Eye (tissue), 1 donor: ENCODE measurements at places on chromosomes 2 and 18.

DNA sequence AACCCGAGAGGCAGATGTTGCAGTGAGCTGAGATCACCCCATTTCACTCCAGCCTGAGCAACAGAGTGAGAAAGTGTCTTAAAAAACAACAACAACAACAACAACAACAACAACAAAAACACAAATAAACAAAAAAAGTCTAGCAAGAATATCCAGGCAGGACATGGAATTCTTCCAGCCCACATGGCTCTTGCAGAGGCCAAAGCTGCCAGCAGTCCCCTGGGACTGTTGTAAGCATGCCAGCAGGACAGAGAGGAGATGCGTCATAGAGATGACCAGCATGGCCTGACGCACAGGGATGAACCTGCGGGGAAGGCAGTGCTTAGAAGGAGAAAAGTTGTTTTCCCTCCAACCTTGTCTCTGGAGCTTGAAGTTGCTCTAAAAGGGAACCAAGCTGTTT lies 182.3 kb upstream of the PGAP1 start:
- peak; percentile 30 for DNase-seq

- no peak for DNase-seq
These were observed 54.8 kb downstream of the CAVIN2 start for GRCh38 chr2:191791953-191792560.

- DNase-seq: peak; percentile 31
These were observed 54.9 kb downstream of the FHOD3 start for GRCh38 chr18:36352384-36352783.

GRCh38 chr2:83686863-83687262 lies 772.2 kb downstream of the SUCLG1 start:
- no peak for DNase-seq

- DNase-seq: peak; percentile 39
These were observed 315.6 kb downstream of the IRS1 start for GRCh38 chr2:226483745-226484619.

- no peak for DNase-seq
These were observed 69.2 kb downstream of the KCNF1 start for GRCh38 chr2:10980886-10981425.

DNA sequence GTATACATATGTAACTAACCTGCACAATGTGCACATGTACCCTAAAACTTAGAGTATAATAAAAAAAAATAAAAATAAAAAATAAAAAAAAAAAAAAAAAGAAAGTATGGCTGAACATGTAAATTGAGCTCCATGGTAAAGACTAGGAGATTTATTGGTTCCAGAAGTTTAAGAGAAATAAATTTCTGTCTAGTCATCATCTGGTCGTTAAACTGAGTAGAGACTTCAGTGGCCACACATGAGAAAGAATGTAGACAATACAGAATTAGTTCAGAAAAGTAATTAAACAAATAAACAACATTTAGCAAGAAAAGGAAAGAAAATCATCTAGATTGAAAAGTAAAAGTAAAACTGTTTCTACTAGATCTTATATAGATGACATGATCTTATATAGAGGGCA lies 12.4 kb upstream of the KCNE4 start:
- no peak for DNase-seq
